ENCODE measurements at places on chromosomes 3 and 15. TPM values are rescaled to one million over a fixed set of nuclear protein-coding genes. Genes with fewer than 3 reads are reported as not detected.

Gene PPIB
- polyA plus RNA-seq, result 1,055 TPM

Gene NECTIN3
- 22.8 TPM for polyA plus RNA-seq

Gene GOLGA8T
- not detected for polyA plus RNA-seq

Gene NAALADL2
- polyA plus RNA-seq, result 2.3 TPM

Gene CCDC39
- polyA plus RNA-seq, result not detected

Gene IGSF11
- polyA plus RNA-seq, result 0.46 TPM

Gene CCDC9B
- 12.5 TPM for polyA plus RNA-seq

Gene SLC22A13
- 0.37 TPM for polyA plus RNA-seq

Gene AADACL2
- not detected for polyA plus RNA-seq

Gene HGD
- not detected for polyA plus RNA-seq

Gene MAP1A
- polyA plus RNA-seq, result 19.3 TPM

Gene REC114
- polyA plus RNA-seq, result 2.3 TPM

Gene KLHL6
- not detected for polyA plus RNA-seq
